CD4-positive, alpha-beta T cell treated with Interleukin-6 for 4 hours (primary cell): ENCODE measurements at places on chromosomes 6 and 20.

GRCh38 chr20:43446361-43446879, 11.3 kb upstream of the SRSF6 start:
- DNase-seq, result no peak

- DNase-seq, result no peak
These were observed 328.4 kb downstream of the CDC5L start for GRCh38 chr6:44715925-44716324.

GRCh38 chr6:142952614-142953013, 7.6 kb upstream of the HIVEP2 start:
- no peak for DNase-seq

- no peak for DNase-seq
These were observed 190.3 kb downstream of the TENT5A start for GRCh38 chr6:81562169-81562568.

DNA sequence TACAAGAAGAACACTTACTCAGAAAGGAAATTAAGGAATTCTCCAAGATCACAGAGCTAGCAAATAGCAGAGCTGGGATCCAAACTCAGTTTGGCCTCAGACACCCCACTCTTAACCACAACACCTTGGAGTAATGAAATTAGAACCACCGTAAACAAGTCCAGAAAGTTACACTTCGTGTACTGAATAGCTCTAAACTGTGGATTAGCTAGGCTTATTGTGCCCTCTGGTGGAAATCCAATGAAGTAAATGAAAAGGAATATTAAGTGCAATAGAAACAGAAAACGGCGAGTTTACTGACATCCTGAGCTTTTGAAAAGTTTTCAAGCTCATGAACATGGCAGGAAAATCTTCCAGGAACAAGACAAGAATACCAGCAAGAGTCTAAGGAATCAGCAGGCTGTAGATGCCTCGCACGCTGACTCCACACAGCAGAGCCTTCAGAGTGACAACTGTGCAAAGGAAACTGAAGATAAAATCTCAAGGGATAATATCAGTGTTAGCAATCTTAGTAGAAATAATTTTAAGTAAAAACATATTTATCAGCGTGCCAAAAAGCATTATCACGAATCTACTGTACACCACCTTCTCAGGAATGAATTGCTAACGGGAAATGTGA, 34.6 kb downstream of the FBXO5 start:
- DNase-seq, result peak; percentile 4

DNA sequence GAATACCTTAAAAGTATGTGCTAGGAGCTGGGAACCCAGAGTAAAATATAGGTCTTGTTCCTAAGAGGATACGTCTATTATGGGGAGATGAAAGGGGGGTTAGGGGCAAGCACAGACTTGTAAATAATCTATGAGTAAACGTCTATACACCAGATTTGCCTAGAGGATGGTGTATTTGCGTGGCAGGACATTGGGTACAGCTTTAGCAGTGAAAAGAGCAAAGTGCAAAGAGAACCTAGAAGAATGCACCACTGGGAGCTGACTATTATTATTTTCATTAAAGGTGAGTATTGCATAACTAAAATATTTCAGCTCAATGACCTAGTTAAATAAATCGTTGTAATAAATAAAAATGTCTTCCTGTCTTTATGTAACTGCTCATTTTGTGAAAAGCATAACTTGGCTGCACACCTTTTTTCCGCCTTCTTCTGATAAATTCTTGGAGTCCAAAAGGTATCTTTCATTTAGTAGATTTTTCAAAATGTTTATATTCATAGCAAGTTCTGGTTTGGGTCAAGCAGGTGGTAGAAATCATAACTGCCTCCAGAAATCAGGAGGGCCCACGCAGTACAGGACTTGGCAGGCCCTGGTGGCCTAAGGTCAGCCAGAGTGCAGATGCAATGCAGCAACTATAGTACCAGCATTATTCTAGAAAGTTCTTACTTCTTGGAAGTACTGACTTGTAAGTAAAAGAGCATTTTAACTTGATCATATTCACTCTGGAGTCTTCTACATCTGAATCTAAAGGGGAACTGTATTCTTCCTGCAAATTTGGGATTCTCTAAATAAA, 357.2 kb downstream of the PLCB1 start:
- DNase-seq, result no peak

DNA sequence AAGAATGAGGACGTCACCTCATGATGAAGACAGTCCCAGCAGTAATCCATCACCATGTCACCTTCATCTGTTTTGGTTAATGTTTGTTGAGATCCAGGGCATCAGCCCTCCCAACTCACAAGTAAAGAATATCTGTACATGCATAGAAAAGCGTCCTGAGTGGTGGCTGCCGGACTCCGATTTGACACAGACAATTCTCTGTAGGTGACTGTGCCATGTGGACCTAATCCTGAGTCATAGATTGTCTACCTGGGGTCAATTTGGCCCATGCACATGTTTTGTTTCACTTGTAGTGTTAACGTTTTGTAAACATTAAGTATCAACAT, 168.4 kb upstream of the UST start:
- DNase-seq, result no peak

GRCh38 chr20:23302801-23303200, 47.8 kb upstream of the NXT1 start:
- no peak for DNase-seq
